ENCODE measurements at places on chromosomes 7 and 10.

GRCh38 chr7:75596727-75597614, 104.9 kb downstream of the SPDYE5 start:
- peak; percentile 38 for DNase-seq

DNA sequence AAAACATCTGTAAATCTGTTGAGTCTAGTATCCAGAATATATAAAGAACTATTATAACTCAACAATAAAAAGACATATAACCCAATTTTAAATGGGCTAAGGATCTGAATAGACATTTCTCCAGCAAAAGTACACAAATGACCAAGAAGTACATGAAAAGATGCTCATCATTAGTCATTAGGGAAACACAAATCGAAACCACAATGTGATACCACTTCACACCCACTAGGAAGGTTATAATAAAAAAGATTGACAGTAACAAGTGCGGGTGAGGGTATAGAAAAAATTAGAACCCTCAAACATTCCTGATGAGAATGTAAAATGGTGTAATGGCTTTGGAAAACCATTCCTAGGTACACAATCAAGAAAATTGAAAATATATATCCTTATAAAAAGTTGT, 4.1 kb downstream of the XPNPEP1 start:
- DNase-seq, result no peak

DNA sequence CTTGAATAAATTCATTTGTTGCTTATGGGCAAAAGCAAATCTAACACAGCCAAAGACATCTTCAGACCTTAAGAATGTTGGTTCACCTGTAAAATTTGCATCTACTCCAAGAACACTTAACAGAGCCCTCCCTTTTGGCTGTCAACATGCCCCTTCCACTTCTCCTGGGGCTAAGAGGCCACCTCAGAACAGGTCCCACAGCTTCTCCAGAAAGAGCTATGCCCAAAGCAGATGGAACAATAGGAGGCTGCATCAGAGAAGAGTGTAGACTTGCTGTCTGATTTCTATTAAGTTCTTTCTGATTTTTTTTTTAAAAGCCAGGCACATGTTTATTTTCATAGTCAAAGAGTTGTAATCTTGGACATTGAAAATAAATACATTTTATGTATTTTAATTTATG, 26.1 kb upstream of the TRIL start:
- DNase-seq, result no peak

DNA sequence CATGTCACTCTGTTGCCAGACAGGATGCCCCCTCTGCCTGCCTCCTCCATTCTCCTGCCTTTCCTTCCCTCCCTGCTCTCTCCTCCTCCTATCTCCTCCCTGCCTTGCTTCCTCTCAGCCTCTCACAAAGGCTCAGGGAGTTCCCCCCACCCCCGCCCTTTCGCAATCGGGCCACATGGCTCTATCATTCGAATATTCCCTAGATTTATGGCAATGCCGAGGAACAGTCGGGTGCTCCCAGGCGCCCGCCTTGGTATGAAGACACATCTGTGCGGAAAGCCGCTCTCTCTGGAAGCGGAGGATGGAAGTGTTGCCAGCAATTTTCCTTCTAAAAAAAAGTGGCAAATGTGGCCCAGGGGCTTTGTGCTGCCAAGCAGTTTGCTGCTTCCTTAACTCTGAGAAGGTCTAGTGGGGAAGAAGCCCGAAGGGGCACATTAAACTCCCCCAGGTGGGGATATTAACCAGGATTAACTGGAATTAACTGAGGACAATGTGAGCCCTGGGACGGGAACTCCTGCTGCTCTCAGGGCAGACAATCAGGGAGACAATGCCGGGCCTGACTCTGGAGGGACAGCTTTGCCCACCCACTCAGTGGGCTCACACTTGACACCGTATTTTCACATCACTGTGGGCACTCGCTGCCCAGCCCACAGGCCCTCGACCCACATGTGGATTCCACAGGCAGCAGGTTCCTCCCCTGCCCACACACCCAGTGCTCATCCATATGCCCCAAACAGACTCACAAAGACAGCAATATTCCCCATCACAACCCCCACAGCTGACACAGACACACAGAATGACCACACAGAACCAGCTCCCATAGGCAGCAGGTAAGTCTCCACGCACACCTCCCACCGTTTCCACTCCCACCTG, 88.4 kb upstream of the SMNDC1 start:
- DNase-seq, result no peak

GRCh38 chr10:61135276-61135721, 191.3 kb upstream of the RHOBTB1 start:
- DNase-seq, result no peak

DNA sequence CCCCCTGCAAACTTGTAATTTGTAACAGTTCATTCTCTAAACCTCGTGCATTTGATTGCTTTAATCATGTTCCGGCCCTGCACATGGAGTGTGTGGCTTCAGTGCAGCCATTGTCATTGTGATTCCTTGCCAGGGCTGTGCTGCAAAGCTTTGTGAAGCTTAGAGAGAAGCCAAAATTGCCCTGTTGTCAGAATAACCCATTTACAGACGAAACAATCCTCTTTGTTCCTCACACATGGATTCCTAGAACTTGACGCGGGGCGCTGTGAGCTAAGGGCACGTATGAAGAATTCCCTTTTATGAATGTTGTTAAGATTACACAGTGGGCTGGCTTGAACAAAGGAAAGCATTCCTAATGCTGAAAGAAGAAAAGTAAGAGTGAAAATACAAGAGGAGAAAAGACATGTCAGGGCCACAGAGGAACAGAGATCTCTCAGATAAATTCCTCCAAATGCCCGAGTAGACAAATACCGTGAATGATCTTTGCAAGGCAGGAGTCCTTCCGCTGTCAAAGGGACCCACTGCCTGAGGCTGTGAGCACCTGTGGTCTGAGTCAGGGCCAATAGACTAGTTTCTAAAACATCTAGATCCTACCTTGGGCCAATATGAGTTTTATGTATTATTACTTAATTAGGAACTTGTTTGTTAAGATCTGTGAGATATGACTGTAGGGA, 205.4 kb upstream of the C7orf33 start:
- no peak for DNase-seq

GRCh38 chr7:156473476-156474240, 166.9 kb upstream of the RNF32 start:
- peak; percentile 24 for DNase-seq

GRCh38 chr10:45470098-45471012, 96.3 kb downstream of the ALOX5 start:
- peak; percentile 46 for DNase-seq

- no peak for DNase-seq
These were observed 47.9 kb downstream of the FHIP2A start for GRCh38 chr10:114869520-114869892.

DNA sequence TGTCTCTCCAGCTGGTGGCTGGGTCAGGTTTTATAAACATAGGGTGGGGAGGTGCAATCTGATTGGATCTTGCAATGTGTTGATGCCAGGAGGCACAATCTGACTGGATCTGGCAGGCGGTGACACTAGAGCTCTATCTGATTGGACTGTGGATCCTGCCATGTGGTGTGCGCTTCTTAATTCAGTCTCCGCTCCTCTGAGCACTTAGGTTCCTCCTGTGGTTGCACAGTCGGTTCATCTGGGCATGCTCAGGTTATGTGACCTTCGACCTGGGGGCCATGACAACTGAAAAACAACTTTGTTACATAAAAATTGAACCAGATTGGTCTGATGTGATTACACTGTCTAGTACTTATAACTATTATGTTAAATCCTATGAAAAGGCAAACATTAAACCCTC, 127.1 kb upstream of the SVIL start:
- DNase-seq, result no peak

DNA sequence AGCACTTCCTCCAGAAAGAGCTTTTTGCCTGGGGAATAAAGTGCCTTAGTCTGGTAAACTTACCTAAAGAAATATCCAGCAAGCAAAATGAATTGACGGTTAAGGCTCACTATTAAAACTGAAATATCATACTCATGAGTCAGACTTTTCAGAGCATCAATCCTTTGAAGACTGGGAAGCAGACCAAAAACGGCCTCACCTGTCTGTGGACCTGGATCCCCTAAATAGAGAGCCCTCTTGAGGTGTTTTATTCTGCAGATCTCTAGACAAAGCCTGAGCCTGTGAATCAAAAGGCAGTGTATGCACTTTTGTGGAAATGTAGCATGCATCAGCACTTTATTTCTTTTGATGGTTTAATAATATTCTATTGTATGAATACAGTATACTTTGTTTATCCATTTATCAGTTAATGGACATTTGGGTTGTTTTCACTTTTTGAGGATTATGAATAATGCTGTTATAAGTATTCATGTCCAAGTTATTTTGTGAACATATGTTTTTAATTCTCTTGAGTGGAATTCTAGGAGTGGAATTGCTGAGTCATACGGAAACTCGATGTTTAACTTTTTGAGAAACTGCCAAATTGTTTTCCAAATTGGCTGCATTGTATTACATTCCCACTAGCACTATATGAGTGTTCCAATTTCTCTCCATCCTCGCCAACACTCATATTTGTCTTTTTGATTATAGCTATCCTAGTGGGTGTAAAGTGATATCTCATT, 449.0 kb upstream of the IGFBP3 start:
- DNase-seq, result no peak

DNA sequence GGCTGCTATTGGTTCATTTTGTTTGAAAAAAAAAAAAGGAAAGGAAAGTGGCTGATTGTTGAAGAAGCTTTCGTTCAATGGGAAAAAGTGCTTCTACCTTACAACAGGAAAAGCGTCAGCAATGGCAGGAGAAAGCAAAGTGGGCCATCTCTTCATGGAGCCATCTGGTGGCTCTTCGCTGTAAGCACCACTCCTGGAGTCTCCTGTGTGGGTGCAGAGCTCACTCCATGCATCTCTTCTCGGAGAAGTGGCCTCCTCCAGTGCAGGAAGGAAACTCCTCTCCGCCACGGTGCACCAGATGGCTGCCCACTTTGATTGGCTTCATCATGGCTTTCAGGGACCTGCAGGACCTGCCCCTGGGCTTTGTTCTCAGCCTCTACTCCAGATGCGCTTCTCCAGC, 250.9 kb downstream of the PTEN start:
- DNase-seq, result peak; percentile 33

- no peak for DNase-seq
These were observed 160.9 kb downstream of the PLXDC2 start for GRCh38 chr10:19977097-19977521.

GRCh38 chr7:108838198-108838597, 268.5 kb downstream of the DNAJB9 start:
- no peak for DNase-seq

GRCh38 chr10:89563861-89564478, 28.6 kb upstream of the SLC16A12 start:
- no peak for DNase-seq

DNA sequence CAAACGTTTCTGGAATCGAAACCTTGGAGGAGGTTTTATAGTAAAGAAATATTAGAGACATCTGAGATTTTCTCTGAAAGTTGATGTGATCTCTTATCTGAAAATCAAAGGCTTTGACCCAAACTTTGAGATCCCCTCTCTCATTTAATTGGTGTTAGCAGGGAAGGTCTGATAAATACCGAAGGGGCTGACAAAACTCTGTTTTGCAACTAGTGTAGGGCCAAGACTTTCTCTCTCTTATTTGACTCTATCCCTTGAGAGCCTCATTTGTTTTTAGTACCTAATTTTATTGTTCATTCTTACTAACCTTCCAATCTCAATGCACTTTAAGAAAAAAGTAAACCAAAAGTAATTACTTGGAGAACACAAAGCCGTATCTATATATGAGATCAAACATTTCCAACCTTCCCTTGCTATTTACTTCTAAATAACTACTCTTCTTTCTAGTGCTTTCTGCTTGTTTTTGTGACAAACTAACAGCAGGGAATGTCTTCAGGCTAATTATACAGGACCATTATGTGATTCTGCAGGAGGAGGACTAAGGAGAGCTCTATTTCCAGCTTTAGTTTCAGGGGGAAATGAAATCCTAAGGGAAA, 33.4 kb upstream of the NPVF start:
- no peak for DNase-seq

- DNase-seq, result no peak
These were observed 18.3 kb downstream of the NOD1 start for GRCh38 chr7:30460246-30460633.

Data from stimulated activated CD4-positive, alpha-beta T cell treated with anti-CD3 and anti-CD28 coated beads, Interleukin-2, amount 100 ng/mL, for 24 hours (primary cell).